ENCODE measurements at places on chromosomes 6 and 20. TPM values are rescaled to one million over a fixed set of nuclear protein-coding genes. Genes with fewer than 3 reads are reported as not detected.

Gene VEGFA
- total RNA-seq: 160 TPM

Gene FAM210B
- total RNA-seq: 139 TPM

Gene CBLN4
- 0.47 TPM for total RNA-seq

Gene ERVFRD-1
- total RNA-seq: not detected

GRCh38 chr20:14924433-14924832 is 587.0 kb upstream of the FLRT3 start:
- DNase-seq: no peak

- no peak for DNase-seq
Measured at GRCh38 chr6:40671001-40671693, 84.0 kb upstream of the LRFN2 start.

- no peak for DNase-seq
Measured at GRCh38 chr6:17458966-17459365, 65.6 kb downstream of the CAP2 start.

DNA sequence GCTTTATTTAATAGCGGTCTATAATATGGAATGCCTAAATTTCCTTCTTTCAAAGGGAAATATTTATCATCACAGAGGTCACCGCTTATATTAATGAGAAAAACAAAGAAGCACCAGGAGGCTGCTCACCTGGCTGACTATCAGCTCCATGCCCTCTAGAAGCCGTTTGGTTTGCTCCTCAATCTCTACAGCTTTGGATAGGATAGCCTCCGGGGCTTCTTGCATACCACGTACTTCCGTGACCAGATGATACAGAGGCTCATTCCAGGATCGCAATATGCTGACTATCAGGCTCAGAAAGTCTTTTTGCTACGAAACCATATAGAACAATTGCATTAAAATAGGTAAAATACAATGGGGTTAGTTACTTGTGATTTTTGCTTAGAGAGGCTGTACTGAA is 6.8 kb downstream of the PRL start:
- no peak for DNase-seq

- no peak for DNase-seq
Measured at GRCh38 chr6:136424901-136425300, 125.3 kb downstream of the MAP7 start.

- no peak for DNase-seq
Measured at GRCh38 chr6:155215906-155216305, 47.9 kb upstream of the CLDN20 start.

GRCh38 chr6:157558487-157559200 is 177.7 kb downstream of the ZDHHC14 start:
- DNase-seq: no peak

Measured in liver (tissue), 10 donors.